Stimulated activated CD4-positive, alpha-beta T cell treated with anti-CD3 and anti-CD28 coated beads, Interleukin-2, amount 100 ng/mL, for 48 hours (primary cell): ENCODE measurements at places on chromosomes 6 and 20.
A peak's percentile ranks its signal among the peaks of the same experiment; 100 is the strongest.

DNA sequence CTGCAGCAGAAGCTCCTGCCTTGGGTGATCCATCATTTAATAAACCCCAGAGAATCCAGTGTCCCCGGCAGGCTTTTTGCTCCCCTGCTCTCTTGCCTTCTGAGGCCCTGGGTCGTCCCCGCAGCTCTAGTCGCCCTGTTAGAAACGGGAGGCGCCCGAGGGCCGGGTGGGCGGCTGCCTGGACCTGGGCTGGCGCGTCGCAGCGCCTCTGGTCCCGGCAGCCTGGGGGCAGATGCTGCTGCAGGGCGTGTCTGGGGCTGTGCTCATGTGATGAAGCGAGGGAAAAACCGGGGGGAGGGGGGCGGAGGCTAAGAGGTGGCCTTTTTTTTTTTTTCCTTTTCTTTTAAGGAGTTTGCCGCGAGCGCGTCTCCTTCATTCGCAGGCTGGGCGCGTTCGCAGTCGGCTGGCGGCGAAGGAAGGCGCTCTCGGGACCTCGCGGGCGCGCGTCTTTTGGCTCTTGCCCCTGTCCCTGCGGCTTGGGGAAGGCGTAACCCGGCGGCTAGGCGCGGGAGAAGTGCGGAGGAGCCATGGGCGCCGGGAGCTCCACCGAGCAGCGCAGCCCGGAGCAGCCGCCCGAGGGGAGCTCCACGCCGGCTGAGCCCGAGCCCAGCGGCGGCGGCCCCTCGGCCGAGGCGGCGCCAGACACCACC, 394 bp downstream of the AKAP12 start:
- DNase-seq = peak; percentile 33

GRCh38 chr6:151722342-151722741, 85.1 kb upstream of the ESR1 start:
- DNase-seq = no peak

- DNase-seq = no peak
Measured at GRCh38 chr6:117079951-117080350, 185.4 kb upstream of the VGLL2 start.

- DNase-seq = no peak
Measured at GRCh38 chr6:46051962-46052361, 36.3 kb upstream of the CLIC5 start.

- no peak for DNase-seq
Measured at GRCh38 chr6:164337024-164337924, 922.8 kb downstream of the QKI start.

DNA sequence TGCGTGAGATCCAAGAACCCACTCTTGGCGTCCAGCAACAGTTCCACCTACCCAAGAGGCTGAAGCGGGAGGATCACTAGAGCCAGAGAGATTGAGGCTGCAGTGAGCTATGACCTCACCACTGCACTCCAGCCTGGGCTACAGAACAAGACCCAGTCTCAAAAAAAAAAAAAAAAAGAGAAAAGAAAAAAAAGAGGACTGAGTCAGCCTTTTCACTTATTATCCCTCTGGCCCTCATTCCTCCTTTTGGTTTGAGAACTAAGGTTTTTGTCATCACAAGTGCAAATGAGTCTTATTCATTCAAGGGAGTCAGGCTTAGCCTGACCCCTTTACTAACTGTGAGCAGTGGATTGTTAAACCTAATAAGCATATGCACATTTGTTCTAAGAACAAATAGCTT, 37.9 kb upstream of the JARID2 start:
- no peak for DNase-seq

- no peak for DNase-seq
Measured at GRCh38 chr20:6976106-6976900, 208.8 kb downstream of the BMP2 start.

DNA sequence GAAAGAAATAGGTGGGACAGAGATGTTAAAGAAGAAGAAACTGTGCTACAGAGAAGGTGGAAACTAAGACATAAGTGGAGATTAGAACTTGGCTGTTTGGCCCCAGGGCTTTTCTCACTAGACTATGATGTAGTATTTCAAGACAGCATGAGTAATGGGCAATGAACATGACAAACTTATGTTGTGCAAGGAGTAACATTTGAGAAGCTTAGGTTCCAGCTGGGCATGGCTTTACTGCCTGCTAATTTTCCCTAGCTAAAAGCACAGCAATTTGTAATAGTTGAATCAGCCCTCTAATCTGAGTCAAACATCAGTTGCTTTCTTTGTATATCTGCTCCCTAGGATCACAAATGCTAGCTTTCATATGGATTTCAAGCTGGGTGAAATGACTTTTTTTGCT, 294.3 kb upstream of the BMP2 start:
- no peak for DNase-seq

DNA sequence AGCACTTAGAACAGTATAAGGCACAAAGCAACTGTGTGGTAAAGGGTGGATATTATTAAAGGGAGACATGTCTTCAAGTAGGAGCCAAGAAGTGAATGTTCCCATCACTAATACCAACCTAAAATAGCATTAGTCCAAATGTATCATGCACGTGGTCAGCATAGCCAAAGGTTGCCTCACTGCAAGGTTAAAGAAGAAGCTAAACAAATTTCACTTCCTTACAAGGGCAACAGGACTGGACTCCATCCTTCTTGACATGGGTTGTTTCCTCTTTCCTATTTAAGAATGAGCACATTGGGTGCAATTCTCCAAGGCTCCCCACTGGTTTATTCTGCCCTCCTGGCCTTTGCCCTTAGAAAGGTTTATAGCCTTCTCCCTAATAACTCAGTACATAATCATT, 186.7 kb downstream of the PHACTR1 start:
- DNase-seq = no peak

- DNase-seq = no peak
Measured at GRCh38 chr20:20002101-20002998, 14.8 kb upstream of the NAA20 start.

- DNase-seq = no peak
Measured at GRCh38 chr6:49782725-49783124, 4.4 kb downstream of the PGK2 start.

DNA sequence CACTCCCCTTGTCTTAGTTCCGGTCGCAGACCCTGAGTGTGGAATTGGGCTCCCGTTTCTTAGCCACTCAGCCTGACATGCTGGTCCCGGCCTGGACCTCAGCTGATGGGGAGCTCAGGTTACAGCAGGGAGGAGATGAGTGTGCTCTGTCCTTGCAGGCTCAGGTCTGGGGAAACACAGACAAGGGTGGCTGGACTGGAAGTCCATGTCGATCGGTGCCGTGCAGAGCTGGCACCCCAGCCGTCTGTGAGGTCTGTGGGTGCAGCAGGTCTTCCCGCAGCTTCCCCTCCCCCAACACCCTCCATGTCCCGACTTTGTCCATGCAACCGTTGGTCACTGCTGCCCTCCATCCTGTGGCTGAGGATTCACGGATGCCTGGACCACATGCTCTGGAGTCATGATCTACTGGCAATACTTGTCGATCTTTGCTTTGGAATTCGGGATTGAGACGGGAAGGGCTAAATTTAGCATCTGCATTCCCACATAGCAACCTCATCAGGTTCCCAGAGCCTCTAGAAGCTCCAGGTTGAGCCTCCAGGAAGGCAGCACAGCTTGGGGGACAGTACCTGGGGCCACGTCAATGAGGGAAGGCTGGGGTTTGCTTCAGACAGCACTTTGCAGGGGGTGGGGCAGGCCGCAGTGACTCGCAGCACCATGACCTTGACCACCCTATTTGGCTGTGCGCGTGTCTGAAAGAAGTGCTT, 118.8 kb downstream of the PSMB1 start:
- no peak for DNase-seq

DNA sequence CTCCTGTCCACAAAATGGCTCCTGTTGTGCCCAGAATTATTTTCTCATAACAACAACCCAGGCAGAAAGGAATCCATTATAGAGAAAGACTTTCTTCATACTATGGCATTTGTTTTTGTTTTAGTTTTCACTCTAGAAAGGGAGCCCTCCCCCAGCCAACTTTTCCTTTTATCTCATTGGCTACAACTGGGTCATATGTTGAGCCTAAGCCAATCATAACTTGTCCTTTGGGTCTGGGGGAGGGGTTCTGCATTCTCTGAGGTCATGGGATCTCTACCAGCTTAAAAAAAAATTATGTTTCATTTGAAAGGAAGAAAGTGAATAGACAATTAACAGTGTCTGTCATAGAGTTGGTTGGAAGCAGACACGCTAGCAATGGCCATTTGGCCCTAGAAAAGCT, 177.6 kb downstream of the AIG1 start:
- DNase-seq = no peak

- DNase-seq = no peak
Measured at GRCh38 chr6:168180548-168181011, 101.6 kb upstream of the FRMD1 start.

GRCh38 chr6:132369526-132369925, 31.7 kb downstream of the MOXD1 start:
- no peak for DNase-seq

- DNase-seq = no peak
Measured at GRCh38 chr6:116974526-116975316, 97.7 kb downstream of the RFX6 start.

DNA sequence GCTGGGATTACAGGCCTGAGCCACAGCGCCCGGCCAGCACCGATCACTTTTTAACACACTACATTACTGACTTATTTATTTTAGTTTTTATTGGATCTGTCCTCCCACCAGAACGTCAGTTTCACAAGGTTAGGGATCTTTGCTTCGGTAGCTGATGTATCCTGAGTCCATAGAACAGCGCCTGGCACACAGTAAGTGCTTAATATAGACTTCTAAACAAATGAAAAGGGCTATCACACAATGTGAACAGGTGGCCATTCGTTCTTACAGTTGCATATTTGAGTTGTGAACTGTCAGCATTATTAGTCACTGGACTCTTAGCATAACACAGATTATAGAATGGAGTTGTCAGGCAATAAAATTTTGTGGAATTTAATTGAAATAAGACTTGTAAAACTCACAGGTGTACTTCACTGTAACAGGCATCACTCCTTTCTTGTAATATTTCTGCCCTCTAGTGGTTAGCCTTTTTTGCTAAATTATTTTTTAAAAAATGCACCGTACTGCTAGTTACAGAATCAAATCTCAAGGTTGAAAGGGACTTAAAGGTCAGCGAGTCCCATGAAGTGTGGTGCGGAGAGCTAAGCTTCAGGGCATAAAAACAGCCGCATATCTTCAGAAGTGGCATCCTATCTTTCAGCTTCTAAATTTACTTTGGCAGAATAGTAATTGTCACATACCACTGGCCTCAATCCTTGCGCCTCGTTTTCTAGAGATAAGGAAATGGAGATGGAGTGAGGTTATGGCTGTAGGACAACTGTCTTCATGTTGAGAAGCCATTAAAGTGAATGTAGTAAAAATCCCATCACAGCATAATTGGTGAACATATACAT, 3.4 kb upstream of the TBC1D7 start:
- DNase-seq = no peak
